Right renal cortex interstitium (tissue), 3 donors: ENCODE measurements at places on chromosomes 6 and 20.

GRCh38 chr6:129243377-129243776 lies 360.4 kb downstream of the LAMA2 start:
- no peak for DNase-seq

GRCh38 chr6:116471531-116471930 lies 10.4 kb downstream of the CALHM6 start:
- DNase-seq = no peak

- no peak for DNase-seq
Measured at GRCh38 chr6:14635195-14635594, 517.6 kb downstream of the CD83 start.

GRCh38 chr20:48211238-48211637 lies 426.0 kb upstream of the SULF2 start:
- DNase-seq = no peak

DNA sequence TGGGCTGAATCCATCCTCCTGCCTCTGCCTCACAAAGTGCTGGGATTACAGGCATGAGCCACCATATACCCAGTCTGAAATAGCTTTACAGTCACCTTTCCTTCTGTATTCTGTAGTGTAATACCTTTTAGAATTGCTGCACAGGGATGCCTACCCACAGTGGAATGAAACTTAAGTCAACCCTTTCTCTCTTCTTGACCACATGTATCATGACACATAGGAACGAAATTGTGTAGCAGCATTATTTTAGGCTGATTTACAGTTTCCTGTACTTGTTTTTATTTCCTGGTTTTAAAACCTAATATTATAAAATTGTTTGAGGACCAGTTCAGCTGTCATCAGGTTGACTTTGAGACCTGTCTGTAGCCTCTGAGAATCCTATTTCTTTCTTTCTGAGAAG lies 297.8 kb downstream of the ZFAND3 start:
- no peak for DNase-seq

GRCh38 chr6:47237196-47237595 lies 72.5 kb downstream of the TNFRSF21 start:
- no peak for DNase-seq

GRCh38 chr6:19835605-19836004 lies 1.6 kb upstream of the ID4 start:
- DNase-seq = no peak

- no peak for DNase-seq
Measured at GRCh38 chr20:33825340-33826269, 14.5 kb downstream of the CHMP4B start.

DNA sequence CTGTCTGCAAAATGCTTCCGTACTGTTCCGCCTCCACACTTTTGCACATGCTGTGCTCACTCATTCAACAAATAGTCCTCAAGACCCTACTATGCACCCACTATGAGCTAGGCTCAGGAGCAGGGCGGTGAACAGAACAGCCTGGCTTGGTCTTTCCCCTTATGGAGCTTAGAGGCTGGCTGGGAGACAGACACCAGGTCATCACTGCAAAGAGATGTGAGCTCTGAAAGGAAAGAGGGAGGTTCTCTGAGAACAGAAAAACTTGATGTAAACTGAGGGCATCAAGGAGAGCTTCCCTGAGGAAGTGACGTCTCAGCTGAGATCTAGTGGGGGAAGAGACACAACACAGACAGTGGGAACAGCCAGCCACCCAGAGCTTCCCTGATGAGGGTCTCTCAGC lies 31.0 kb upstream of the TGM2 start:
- no peak for DNase-seq

- no peak for DNase-seq
Measured at GRCh38 chr6:107080036-107080435, 35.3 kb downstream of the BEND3 start.

GRCh38 chr6:46502486-46503119 lies 11.4 kb upstream of the RCAN2 start:
- no peak for DNase-seq

GRCh38 chr6:128302942-128303341 lies 217.5 kb downstream of the PTPRK start:
- no peak for DNase-seq

DNA sequence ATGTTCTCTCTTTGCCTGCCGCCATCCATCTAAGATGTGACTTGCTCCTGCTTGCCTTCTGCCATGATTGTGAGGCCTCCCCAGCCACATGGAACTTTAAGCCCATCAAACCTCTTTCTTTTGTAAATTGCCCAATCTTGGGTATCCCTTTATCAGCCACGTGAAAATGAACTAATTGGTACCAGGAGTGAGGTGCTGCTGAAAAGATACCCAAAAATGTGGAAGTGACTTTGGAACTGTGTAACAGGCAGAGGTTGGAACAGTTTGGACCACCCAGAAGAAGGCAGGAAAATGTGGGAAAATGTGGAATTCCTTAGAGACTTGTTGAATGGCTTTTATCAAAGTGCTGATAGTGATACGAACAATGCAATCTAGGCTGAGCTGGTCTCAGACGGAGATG lies 694.9 kb downstream of the FRK start:
- DNase-seq = no peak

- no peak for DNase-seq
Measured at GRCh38 chr20:50049442-50050026, 63.4 kb downstream of the UBE2V1 start.

GRCh38 chr6:169960003-169960344 lies 208.6 kb downstream of the ERMARD start:
- no peak for DNase-seq

DNA sequence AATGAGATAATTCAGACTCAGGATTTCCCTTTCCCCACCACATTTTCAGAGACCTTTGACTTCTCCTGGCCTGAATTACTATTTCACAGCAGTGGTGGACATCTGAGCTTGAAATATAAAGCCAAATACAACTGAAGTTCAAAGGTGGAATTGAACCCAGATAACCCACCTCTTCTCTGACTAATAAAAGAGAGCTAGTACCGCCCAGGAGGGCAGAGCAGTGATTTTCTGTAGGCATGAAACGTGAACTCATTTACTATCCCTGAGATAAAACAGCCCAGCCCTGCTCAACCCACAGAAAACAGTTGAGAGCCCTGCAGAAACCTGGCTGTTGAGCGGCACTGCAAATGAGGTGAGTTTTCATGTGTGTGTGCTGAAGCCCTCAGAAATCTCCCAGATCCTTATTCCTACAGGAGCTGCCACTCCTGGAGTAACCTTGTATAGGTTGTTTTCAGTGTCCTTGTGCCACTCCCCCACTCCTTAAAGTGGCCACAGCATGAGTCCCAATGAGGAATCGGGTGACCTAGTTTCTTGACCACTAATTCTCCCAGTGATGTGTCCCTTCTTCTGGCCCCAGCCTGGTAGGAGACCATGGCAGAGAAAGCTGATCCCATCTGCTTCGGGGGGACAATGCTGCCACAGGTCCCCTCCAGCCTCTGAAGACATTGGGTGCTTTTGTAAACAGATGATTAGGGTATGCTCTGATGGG lies 99.2 kb downstream of the NOL4L start:
- no peak for DNase-seq

GRCh38 chr6:2197984-2198383 lies 47.4 kb downstream of the GMDS start:
- no peak for DNase-seq

- DNase-seq = no peak
Measured at GRCh38 chr6:32436995-32437836, 2.5 kb upstream of the HLA-DRA start.

GRCh38 chr20:10661261-10661660 lies 12.5 kb downstream of the JAG1 start:
- no peak for DNase-seq

DNA sequence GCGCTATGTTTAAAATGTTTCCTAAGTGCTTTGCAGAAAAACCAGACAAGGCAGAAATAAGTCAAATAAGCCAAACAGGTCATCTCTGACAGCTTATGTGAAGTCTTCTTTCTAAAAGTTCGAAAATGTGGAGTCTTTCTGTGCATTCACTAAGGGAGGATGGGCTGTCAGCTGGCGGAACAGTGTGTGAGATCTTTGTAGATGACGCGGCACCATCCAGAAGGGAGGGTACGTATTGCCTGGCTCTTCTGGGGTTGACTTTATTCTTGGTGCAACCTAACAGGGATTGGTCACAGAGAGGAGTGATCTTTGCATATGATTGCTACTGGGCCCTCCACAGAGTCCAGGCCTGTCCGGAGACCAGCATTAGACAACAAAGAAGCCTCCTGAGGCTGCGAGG lies 114.5 kb upstream of the EDN1 start:
- no peak for DNase-seq

GRCh38 chr6:66435321-66435720 lies 728.3 kb upstream of the EYS start:
- DNase-seq = no peak

DNA sequence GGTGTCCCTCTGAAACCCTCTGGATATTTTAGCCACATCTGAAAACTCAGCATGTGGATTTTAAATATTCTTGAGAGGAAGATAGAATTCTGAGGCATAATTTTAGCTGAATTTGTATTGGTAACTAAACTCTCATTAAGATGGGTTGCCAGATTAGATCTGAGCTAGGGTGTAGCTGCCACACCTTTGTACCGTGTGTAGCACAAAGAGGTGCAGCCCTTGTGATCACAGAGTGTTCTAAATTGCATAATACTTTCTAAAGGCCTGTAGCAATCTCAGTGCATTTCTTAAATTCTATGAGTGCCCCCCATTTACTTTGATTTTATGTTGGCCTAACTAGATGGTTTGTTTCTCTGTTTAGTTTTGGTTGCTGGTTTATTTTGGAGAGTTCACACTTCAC lies 53.0 kb downstream of the FLRT3 start:
- DNase-seq = no peak

GRCh38 chr20:50169329-50169823 lies 15.9 kb upstream of the PEDS1 start:
- DNase-seq = no peak

DNA sequence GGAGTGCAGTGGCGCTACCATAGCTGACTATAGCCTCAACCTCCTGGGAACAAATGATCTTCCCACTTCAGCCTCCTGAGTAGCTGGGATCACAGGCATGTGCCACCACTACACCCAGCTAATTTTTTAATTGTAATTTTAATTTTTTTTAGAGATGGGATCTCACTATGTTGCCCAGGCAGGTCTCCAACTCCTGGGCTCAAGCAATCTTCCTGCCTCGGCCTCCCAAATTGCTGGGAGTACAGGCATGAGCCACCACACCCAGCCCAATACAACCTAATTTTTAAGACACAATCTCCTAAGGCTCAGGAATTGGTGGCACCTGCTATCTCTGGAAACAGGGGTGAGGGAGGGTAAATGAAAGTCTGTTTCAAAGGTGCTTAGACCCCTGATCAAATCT lies 5.8 kb downstream of the ZBTB24 start:
- DNase-seq = no peak

DNA sequence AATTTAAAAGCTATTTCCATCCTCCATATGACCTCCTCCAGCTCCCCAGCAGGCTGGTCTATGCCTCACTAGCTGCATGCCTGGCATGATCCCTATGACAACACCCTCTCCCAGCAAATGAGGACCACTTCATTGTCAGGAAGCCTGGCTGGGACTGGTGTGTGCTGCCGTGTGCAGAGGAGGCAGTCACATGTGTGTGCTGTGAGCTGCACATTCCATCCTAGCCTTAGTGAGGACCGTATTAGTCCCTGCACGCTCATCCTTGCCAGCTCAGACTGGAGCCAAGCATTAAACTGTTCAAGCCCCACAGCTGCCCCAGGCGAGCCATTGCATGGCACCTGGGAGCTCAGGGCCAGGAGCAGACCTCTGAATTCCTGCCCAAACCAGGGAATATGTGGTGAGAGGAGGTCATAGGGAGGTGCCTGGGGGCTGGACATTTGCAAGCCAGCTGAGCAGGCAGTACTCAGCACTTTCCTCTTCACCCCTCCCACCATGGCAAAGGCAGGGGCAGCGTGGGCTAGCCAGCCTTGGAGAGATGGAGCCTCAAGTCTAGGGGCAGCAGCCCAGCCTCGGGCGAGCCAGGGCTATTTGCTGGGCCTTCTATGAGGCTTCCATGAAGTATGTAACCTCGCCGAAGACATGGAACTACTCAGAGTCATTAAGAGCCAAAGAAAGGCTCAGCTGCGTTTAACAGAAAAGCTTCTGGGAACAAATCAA lies 8.7 kb upstream of the CCN5 start:
- no peak for DNase-seq

DNA sequence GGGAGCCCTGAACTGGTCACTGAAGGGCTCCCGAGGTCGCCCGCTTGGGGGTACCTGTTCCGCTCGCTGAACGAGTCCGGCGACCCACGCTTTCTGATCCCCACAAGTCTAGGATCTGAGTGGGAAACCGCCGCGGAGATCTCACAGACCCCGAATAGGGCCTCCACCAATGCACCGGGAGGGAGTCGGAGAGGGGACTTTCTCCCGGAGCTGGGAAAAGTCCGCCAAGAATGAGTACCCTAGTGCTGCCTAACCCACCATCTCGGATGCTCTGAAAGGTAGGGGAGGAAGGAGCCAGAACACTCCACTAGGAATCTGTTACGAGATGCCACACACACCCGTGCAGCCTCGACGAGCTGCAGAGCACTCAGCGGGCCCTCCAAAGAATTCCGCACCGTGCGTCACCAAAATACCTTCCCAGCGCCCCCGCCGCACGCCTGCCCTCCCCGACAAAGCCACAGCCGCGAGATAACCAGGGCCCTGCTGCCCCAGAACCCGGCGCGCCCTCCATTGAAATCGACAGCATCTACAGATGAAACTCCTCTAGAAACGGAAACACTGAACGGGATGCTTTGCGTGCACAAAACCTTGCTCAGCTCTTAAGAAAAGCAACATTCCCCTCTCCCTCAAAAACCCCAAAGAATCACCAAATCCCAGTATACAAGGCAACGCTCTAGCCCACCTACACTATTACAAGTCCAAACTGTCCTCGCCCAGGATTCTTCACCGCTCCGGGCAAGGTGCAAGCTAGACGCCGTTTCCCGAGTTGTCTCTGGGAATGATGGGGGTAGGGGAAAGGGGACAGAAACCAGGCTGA lies 686 bp downstream of the COL12A1 start:
- no peak for DNase-seq

DNA sequence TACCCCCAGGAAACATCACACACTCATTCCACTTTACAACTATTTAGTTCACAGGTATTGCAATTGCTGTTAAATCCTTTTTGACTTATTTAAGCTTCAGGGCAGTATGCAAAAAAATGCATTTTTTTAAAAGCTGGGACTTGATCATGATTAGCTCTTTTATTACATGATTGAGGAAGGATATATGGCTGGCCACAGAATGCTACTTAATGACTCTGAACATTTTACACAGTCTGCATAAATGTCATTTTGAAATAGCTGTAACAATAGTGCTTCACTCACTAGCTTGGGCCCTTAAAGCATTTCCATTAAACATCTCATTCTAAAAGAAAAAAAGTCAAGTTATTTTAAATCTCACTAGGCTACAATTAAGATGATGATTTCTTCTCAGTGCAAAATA lies 429.7 kb downstream of the FRK start:
- DNase-seq = no peak
